ENCODE measurements at places on chromosomes 2 and 18. TPM values are rescaled to one million over a fixed set of nuclear protein-coding genes. Genes with fewer than 3 reads are reported as not detected.

GRCh38 chr18:36185157-36185556 lies 2.1 kb upstream of the MOCOS start:
- DNase-seq = no peak
- H3K27me3 ChIP-seq = no peaks in the 10 kb centered on the region
- H3K4me3 ChIP-seq = no peak overlapping the region
- no peaks in the 10 kb centered on the region for H3K36me3 ChIP-seq

DNA sequence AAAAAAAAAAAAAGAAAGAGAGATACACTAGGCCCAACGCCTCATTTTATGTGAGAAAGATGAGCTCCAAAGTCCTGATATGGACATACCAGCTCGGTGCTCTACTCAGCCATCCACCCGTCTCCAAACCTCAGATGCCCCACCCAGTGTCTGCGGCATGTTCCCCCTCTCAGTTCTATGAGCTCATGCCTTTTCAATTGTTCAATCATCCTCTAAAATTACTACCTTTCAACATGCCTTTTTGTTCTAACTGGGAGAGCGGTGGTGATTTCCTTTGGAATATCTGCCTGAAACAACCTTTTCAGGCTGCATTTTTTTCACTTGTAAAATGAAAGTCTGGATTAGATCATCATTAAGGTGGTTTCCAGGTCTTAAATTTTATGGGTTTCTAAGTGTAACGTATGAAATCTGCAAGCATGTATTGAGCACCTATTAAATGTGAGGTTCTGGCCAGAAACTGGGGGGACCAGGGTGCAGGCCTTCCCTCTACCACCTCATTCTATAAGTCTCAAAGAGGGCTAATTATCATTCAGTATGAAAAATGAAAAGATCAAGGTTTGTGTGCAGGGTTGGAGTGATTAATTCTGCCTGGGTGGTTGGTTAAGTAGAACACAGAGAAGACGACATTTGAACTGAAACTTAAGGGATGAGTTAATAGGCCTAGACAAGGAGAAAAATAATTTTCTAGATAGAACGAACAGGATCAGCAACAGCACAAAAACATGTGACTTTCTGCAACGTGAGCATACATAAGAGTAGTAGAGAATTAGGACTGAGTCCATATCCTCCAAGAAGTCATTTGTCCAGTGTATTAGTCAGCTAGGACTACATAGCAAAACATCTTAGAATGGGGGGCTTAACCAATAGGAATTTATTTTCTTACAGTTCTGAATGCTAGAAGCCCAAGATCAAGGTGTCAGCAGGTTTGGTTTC lies 87.4 kb upstream of the GLS start:
- H3K36me3 ChIP-seq = no peaks in the 10 kb centered on the region
- peaks cover 16% of the 10 kb centered on the region for H3K4me1 ChIP-seq

DNA sequence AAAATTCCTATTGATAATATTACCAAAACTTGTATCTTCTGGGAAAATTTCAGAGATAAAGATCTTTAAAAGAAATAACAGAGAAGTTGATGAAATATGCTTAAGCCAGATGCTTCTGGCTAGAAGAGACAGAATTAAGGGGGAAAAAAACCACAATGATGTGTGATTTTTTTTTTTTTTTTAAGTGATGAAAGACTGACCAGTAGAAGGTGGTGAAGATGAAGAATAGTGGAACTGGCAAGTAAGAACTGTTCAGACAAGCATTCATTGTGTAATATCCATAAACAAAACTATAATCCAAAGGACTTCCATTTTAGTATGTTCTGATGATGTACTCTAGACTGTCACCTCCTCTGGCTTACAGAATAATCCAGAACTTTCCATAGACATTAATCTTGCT lies 89.8 kb downstream of the INO80D start:
- DNase-seq = no peak
- H3K36me3 ChIP-seq = peaks cover 8% of the 10 kb centered on the region
- H3K4me1 ChIP-seq = no peaks in the 10 kb centered on the region

GRCh38 chr18:9916077-9916639 lies 2.3 kb downstream of the VAPA start:
- peaks cover 64% of the 10 kb centered on the region for H3K4me1 ChIP-seq
- DNase-seq = no peak
- no peaks in the 10 kb centered on the region for H3K36me3 ChIP-seq
- peak overlapping the region; percentile 100 for H3K27ac ChIP-seq

DNA sequence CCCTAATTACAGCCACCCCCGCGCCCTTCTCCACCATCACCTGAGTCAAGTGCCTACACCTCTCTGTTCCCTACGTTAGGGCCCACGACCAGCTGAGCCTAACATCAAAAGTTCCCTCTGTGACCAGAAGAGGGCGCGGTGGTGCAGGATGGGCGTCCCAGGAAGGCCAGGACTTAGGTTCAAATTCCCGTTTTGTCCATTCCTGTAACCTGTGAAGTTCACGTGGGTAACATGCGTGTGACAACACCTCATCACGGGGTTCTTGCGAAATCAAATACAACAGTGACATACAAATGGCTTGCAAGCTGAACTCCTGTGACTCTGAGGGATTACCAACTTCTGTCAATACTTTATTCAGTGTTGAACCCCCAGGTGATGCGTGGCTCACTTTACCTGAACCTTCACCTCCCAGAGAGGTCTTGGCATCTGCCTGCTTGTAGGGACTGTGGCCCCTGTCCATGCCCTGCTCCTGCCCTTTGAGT lies 207.9 kb downstream of the ARL4C start:
- peak; percentile 80 for DNase-seq
- H3K27me3 ChIP-seq = no peaks in the 10 kb centered on the region
- no peak overlapping the region for H3K27ac ChIP-seq
- H3K4me1 ChIP-seq = no peaks in the 10 kb centered on the region
- no peak overlapping the region for H3K4me3 ChIP-seq

GRCh38 chr18:7626922-7627440 lies 59.9 kb downstream of the PTPRM start:
- H3K4me3 ChIP-seq = no peak overlapping the region
- DNase-seq = no peak
- H3K36me3 ChIP-seq = no peaks in the 10 kb centered on the region

Gene ATOH8
- total RNA-seq = 17.7 TPM

Gene RSAD2
- 12.5 TPM for total RNA-seq

Gene C2orf74
- total RNA-seq = 18.6 TPM
